ENCODE measurements at places on chromosomes 11 and 22.
A peak's percentile ranks its signal among the peaks of the same experiment; 100 is the strongest.

- no peak for DNase-seq
These were observed 19.9 kb upstream of the CD81 start for GRCh38 chr11:2357246-2357645.

GRCh38 chr11:78351979-78352841, 65.4 kb downstream of the GAB2 start:
- DNase-seq, result no peak

DNA sequence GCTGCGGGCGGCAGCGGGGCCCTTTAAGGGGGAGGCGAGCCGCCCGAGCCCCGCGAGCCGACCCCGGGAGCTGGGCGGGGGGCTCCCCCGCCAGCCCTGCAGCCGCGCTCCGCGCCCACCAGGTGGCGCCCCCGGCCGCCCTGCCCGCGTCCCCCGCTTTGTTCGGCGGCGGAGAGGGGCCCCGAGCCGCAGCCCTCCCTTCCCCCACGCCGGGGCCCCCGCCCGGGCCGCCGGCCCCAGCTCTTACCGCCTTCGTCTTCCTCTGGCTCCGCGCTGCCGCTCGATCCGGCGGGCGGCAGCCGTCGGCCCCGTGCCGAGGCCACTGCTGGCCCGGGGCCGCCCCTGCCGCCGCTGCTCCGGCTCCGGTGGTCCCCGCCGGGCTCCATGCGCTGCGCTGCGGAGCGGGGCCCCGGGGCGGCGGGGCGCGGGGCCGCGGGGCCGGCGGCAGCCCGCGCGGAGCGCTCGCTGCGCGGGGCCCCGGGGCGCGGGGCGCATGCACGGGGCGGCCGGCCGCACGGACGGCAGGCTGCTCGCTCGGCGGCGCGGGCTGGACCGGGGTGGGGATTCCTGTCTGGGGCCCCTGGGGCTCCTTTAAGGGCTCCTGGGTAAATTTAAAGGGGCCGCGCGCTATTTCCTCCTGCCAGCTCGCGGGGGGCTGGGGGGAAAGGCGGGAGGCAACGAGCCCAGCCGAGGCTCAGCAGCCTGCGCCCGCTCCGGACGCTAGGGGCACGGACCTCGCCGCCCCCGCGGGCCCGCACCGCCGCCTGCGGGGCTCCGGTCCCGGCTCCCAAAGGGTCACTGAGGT, at the start of gene ZFTA:
ZFTA (minus strand) TSS at position 539 of the 805 bp plus-strand sequence; CDS start at position 386, 153 bp downstream.
- DNase-seq, result no peak

DNA sequence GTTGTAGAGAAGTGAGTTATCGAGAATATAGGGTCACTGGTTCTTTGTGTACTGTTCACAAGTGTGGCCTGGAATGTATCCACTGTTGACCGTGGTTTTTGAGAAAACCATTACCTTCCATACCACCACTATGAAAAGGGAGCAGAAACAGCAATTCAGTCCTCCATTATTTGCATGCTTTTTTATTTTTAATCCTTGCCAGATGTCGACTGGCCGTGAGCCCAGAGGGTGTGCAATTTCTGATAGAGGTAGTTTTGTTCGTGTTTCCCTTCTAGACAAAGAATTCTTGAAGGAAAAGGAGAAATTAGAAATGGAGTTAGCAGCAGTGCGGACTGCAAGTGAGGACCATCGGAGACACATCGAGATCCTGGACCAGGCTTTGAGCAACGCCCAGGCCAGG, 81.7 kb downstream of the AMOTL1 start:
- peak; percentile 39 for DNase-seq

GRCh38 chr11:94788396-94788795, 20.2 kb downstream of the AMOTL1 start:
- DNase-seq, result no peak

DNA sequence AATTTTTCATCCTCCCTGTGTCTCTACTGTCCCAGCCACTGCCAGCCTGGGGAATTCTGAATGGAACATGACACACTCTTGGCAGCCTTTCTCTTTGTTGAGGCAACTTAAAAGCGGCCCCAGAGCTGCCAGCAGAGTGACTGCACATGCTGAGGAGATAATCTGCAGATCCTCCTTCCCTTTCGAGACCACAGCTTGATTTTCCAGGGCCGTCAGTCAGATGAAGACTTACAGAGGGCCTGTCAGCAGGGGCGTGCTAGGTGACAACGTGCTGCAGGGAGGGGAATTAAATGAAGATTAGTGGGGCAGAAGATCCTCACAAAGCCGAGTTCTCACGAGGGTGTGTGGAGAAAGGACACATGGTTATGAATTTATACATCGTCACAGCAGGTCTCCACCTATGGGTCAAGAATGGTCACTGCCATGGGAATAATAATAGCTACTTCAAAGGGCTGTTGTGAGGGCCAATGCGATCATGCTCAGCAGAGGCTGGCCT, 193.5 kb upstream of the PITPNB start:
- no peak for DNase-seq

DNA sequence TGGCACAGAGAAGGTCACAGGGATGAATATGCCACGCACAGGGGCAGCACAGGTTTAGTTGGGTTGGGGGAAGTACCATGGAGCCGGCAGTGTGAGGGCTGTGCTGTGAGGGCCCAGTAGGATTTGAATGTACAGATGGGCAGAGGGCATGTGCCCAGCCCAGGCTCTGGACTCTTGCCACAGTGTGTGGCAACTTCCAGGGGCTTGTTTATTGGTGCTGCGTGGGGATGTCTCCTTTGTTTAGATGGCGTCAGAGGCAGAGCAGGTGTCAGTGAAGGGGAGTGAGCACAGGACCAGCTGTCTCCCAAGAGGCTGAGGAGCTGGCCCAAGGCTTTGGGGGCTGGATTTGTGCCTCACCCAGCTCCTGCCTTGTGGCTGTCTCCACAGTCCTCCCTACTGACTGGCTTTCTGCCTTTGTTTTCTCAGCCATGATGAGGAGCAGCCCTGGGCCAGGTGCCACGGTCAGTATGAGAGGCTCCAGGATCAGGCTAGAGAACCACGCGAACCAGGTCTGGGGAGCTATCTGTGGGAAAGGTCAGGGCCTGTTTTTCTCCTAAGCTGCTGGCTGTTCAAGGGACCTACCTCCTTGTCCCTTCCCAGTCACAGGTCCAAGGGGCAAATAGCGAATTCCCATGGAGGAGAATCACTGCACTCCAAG, 21.9 kb downstream of the SUN2 start:
- DNase-seq, result no peak

GRCh38 chr22:38069372-38070249, 12.4 kb downstream of the PICK1 start:
- no peak for DNase-seq

GRCh38 chr11:27081056-27081455, 40.4 kb downstream of the BBOX1 start:
- DNase-seq, result no peak

DNA sequence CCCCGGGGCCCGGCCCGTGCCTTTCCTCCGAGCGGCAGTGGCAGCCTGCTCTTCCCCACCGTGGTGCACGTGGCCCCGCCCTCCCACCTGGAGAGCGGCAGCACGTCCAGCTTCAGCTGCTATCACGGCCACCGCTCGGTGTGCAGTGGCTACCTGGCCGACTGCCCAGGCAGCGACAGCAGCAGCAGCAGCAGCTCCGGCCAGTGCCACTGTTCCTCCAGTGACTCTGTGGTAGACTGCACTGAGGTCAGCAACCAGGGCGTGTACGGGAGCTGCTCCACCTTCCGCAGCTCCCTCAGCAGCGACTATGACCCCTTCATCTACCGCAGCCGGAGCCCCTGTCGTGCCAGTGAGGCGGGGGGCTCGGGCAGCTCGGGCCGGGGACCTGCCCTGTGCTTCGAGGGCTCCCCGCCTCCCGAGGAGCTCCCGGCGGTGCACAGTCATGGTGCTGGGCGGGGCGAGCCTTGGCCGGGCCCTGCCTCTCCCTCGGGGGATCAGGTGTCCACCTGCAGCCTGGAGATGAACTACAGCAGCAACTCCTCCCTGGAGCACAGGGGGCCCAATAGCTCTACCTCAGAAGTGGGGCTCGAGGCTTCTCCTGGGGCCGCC, 11.9 kb downstream of the C22orf31 start:
- DNase-seq, result no peak

DNA sequence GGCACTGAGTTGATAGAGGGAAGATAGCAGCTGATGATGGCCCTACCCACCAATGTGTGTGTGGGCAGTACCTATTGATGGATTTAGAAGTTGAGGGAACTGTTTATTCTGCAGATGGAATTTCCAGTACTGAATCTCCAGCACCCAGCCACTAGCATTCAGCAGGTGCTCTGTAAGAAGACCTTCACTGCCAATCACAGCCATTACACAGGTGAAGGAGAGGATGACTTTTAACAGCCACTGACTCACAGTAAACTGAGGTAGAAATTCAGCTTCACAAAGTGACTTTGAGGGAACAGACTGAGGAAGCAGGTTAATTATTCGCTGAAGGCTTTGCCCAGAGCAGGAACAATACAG, 107.8 kb downstream of the GGTLC2 start:
- no peak for DNase-seq

DNA sequence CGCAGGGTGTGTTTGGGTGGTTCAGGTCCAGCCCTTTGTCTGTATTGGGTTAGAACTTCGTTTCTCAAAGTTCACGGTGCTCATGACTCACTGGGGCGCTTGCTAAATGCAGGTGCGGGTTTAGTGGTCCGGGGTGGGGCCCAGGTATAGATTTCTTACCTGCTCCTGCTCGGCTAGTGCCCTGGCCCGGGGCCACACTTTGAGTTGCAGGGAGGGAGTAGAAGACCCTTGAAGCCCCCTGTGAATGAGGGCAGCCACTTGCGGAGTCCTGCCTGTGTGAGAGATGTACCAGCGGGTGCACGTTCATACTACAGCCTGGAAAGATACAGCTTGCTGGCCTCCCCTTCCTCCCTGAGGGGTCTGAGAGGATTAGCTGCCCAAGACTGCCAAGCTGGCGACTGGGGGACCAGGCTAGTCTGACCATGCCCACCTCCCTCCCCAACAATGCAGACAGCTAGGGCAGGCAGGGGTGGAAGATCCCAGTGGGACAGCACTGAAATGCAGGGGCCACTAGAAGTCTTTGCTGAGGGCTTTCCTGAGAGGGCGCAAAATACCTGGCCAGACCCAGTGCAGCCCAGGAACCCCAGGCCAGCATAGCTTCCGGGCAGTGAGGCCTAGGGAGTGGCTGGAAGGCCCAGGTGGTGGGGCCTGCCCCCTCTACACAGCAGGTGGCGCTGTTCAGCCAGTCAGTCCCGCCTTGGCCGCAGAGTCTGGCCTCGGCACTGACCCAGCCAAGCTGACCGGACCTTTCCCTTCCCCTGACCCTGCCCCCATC, 5.1 kb upstream of the MYRF start:
- no peak for DNase-seq

DNA sequence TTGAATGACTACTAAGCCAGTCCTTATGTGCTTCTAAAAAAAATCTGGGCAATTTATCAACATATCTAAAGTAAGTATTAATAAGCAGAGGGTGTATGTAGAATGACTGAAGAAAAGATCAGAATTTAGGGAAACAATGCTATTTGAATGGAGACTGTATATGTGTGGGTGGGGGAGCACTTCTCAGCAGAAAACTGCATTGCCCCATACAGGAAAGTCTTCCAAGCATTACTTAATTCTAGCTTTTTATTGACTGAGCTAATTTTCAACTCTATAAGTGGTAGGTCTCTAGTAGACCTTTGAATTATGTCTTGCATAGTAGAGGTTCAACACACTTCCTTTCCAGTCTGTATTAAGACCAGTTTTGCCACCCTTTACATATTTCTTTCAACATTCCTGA, 41.7 kb downstream of the CASP12 start:
- no peak for DNase-seq

- DNase-seq, result no peak
These were observed 87.2 kb downstream of the PLEKHA7 start for GRCh38 chr11:16926883-16927626.

GRCh38 chr11:109697140-109697843, 275.3 kb downstream of the C11orf87 start:
- DNase-seq, result peak; percentile 18
